ENCODE measurements at places on chromosomes 5 and 9.
A peak's percentile ranks its signal among the peaks of the same experiment; 100 is the strongest.

- no peak for DNase-seq
Measured at GRCh38 chr5:169009123-169009522, 291.8 kb downstream of the SLIT3 start.

GRCh38 chr5:91329283-91329682, 53.8 kb downstream of the ARRDC3 start:
- no peak for DNase-seq

GRCh38 chr5:54403885-54404416, 51.5 kb upstream of the HSPB3 start:
- no peak for DNase-seq

DNA sequence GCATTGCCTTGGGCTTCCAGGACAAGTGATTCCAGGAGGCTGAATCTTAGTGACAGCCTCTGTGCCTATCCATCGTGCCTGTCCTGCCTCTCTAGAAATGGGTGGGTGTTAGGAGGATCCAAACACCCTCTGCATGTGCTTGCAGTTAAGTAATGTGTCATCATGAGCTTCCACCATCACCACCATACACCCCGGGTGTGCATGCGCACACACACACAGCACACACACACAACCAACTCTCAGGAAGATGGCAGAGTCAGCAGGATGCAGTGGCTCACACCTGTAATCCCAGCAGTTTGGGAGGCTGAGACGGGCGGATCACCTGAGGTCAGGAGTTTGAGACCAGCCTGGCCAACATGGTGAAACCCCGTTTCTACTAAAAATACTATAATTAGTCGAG, 22.8 kb upstream of the CERCAM start:
- no peak for DNase-seq

- DNase-seq = no peak
Measured at GRCh38 chr5:101024299-101024698, 121.2 kb upstream of the ST8SIA4 start.

- no peak for DNase-seq
Measured at GRCh38 chr5:68141494-68141893, 74.1 kb upstream of the PIK3R1 start.

DNA sequence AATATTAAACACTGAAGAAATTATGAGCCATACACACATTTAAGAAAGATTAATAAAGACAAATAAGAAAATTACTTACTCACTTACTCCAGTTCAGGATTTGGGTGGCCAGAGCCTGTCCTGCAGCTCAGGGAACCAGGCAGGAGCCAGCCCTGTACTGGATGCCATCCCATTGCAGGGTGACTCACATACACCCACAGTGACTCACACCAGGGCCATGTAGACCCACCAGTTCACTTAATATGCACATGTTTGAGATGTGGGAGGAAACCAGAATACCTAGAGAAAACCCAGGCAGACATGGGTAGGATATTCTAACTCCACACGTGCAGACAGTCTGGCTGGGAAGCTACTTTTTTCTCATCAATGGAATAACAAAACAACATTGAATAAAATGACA, 49.6 kb upstream of the ADRB2 start:
- no peak for DNase-seq

GRCh38 chr5:128749136-128749898, 211.3 kb upstream of the FBN2 start:
- no peak for DNase-seq

- no peak for DNase-seq
Measured at GRCh38 chr9:79255651-79256260, 316.0 kb upstream of the TLE4 start.

GRCh38 chr9:2497666-2498400, 123.8 kb upstream of the VLDLR start:
- DNase-seq = no peak

GRCh38 chr5:149938791-149939358, 5.7 kb downstream of the PDE6A start:
- peak; percentile 27 for DNase-seq

DNA sequence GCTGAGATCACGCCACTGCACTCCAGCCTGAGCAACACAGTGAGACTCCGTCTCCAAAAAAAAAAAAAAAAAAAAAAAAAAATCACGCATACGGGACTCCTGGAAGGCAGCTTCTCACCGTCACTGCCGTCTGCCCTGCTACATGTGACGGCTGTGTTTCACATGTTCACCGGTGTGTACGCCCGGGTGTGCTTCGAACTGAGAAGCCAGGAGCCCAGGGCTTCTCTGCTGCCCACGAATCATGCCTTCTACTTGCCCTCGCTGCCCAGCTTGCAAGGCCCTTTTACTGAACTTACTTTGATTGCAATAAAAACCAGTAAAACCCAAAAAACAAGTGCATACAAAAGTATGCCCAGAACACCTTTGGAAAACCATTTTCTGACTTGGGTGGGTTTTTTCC, 5.8 kb upstream of the NKD2 start:
- DNase-seq = no peak

GRCh38 chr5:86124333-86124732, 493.4 kb upstream of the COX7C start:
- no peak for DNase-seq

DNA sequence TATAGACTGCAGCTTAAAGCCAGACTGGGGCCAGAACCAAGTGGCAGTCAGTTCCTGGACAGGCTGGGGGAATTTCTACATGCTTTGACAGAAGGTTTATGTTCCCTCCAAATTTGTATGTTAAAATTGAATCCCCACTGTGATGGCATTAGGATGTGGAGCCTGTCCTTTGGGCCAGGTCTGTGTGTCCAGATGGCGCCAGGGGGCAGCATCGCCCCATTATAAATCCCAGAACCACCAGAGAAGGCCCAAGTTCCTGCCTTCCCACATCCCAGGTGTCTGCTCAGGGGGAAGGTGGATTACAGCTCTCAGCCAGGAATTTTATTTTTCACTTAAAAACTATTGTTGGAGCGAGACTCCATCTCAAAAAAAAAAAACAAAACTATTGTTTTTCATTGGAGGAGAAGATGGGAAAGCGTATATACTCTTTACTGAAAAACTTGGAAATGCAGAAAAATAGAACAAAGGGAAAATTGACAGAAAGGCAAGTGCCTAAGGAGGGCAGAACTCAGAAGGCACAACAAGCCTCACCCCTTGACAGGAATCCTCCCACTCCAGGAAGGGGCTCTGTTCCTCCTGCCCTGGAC, 5.0 kb downstream of the IL3 start:
- no peak for DNase-seq

GRCh38 chr5:1050423-1051365, 42.1 kb downstream of the NKD2 start:
- DNase-seq = no peak

- no peak for DNase-seq
Measured at GRCh38 chr5:149581931-149582768, 852 bp downstream of the ARHGEF37 start.
